Smooth muscle cell of the umbilical artery (primary cell): ENCODE measurements at places on chromosomes 11 and 22. TPM values are rescaled to one million over a fixed set of nuclear protein-coding genes. Genes with fewer than 3 reads are reported as not detected.

Gene OR51L1
- not detected in 2 replicates for total RNA-seq

Gene PTPRCAP
- 0.42 TPM in 1 of 2 replicates, not detected in the other for total RNA-seq

Gene KRTAP5-2
- not detected in 2 replicates for total RNA-seq

Gene POU2AF2
- total RNA-seq, result not detected in 2 replicates
